ENCODE measurements at places on chromosomes 6 and 20.

GRCh38 chr20:39939241-39939865, 749.7 kb downstream of the MAFB start:
- DNase-seq = no peak

DNA sequence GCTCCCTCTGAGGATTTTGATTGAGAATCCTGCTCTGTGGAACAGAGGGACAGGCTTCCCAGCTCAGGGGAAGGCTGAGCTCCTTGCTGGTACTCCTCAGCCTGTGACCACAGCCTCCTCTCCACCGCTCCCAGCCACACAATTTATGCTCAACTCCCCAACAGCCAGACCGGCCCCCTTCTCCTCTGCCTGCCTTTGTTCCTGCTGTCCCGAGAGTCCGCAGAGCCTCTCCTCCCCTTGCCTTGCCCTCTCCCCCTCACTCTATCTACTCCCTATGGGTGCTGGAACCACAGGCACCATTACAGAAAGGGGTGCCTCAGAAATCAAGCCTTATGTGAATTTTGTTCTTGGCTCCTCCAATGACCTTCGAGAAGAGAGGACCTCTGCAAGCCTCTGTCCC, 15.9 kb downstream of the MAP1LC3A start:
- no peak for DNase-seq

- no peak for DNase-seq
These were observed 88.4 kb downstream of the HACE1 start for GRCh38 chr6:104771258-104771832.

- no peak for DNase-seq
These were observed 151.0 kb upstream of the RSPO3 start for GRCh38 chr6:126967296-126968005.

DNA sequence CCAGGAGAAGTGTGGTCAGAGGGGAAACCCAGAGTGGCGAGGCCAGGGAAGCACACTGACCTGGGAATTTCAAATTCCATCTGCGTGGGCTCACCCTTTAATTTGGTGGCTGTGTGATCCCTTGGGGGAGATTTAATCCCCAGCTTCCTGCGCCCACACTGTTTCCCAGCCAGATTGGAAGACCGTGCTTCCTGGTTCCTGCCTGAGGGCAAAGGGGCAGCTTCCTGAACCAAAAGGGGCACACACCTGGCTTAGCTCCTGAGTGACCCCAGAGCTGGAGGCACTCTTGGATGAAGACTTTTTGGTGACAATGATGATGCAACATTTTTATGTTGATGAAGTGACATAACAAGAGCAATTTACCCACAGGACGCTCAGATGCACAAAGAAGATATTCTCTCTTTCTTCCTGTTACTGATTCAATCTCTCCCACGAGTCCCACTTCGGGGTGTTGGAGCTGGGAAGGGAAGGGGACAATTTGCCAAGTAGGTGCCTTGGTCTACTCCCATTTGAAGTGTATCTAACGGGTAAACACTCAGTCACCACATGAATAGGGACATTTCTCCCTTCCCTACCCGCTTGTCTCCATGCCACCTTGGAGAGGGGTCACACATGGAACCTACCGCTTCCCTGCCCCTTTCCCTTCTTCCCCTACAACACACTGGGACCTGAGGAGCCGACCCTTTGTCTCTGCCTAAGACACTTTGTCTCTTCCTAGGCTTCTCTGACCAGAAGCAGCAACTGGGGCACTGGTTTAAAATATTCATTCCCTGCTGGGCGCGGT, 28.6 kb upstream of the CDKN1A start:
- DNase-seq = peak; percentile 24

DNA sequence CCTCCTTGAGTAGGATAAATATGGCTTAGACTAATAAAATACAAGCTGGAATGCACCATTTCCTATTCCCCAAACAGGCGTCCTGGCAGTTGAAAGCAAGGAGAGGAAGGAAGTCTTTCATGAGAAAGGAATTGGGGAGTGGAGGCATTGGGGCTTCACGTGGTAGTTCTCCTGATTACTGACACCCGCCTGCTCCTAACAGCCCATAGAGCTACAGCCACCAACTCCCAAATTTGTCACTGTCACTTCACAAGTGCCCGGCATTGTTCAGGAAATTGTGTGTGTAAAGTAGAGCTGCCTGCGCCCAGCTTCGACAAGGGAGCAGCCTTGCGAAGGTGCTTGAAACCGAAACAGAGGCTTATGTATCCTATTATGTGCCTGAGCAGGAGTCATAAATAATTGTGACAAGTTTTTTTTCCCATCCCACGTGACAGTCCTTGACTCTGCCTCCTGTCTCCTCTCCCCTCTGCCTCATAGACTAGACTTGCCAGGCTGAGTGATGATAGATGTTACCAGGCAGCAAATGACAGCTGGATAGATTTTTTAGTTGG, 301.7 kb upstream of the ZFP64 start:
- DNase-seq = no peak

DNA sequence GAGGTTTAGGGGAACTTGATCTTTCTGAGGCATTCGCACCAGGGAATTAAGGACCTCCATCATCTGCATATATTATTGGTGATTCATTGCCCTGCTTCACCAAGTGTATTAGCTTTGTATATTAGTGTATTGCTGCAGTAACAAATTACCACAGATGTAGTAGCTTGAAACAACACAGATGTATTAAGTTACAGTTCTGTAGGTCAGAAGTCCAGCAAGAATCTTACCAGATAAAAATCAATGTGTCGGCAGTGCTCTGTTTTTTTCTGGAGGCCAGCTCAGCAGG, 65.8 kb downstream of the HMGN3 start:
- DNase-seq = no peak

- no peak for DNase-seq
These were observed 27.1 kb downstream of the SMOC2 start for GRCh38 chr6:168468045-168468444.

- no peak for DNase-seq
These were observed 98.4 kb downstream of the TAF4 start for GRCh38 chr20:61967300-61967699.

GRCh38 chr6:170174124-170174770, 116.6 kb downstream of the DLL1 start:
- no peak for DNase-seq

GRCh38 chr6:25942561-25943147, 12.2 kb upstream of the SLC17A2 start:
- DNase-seq = peak; percentile 29

DNA sequence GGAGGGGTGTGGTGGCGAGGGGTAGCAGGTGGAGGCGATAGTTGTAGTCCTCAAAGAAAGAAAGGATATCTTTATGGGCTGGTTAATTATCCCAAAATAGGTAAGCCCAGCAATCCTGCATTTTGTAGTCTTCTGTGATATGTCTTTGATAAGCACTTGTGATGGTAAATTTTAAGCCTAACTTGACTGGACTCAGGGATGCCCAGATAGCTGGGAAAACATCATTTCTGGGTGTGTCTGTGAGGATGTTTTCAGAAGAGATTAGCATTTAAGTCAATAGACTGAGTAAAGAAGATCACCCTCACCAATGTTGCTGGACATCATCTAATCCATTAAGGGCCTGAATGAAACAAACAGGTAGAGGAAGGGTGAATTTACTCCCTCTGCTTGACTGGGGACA, 124.8 kb upstream of the RIPOR2 start:
- DNase-seq = no peak

Data from GF-D8 (cell line).